ENCODE measurements at places on chromosomes 3 and 15.

GRCh38 chr3:115725800-115726199 is 102.5 kb downstream of the GAP43 start:
- no peak for DNase-seq

GRCh38 chr3:20141316-20141715 is 44.7 kb downstream of the SGO1 start:
- no peak for DNase-seq

GRCh38 chr3:170614214-170614966 is 28.5 kb upstream of the SLC7A14 start:
- no peak for DNase-seq

DNA sequence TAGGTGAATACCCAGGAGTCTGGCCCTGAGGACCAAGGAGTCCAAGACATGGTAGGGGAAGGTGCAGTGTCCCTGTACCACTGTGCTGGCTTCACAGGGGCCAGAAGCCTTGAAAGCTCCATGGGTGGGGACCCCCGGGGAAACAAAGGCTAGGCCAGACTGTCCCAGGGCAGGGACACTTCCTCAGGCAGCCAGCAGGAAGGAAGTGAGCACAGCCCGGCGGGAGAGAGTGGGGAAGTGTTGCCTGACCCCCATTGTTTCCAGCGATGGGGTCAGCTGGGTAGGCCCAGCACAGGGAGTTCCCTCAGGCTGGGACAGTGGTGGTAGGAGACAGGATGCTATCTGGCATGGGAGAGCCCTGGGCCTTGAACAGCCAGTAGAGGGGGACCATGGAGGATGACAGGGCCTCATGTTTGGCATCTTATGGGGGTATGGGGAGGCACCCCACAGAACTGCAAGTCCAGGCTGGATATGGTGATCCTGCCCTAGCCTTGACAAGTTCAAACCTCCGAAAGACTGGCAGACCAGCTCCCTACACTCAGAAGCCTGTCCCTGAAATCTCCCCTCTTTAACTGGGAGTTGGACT is 1.2 kb upstream of the HYAL2 start:
- no peak for DNase-seq

- DNase-seq: no peak
Observed at GRCh38 chr3:56459719-56460118, 8.5 kb downstream of the ERC2 start.

Measured in CD4-positive, alpha-beta T cell treated with Interleukin-6 for 4 hours (primary cell).